NCI-H2081 treated with DMSO at 0.1 percent for 48 hours (cell line): ENCODE measurements at places on chromosomes 3 and 15.

DNA sequence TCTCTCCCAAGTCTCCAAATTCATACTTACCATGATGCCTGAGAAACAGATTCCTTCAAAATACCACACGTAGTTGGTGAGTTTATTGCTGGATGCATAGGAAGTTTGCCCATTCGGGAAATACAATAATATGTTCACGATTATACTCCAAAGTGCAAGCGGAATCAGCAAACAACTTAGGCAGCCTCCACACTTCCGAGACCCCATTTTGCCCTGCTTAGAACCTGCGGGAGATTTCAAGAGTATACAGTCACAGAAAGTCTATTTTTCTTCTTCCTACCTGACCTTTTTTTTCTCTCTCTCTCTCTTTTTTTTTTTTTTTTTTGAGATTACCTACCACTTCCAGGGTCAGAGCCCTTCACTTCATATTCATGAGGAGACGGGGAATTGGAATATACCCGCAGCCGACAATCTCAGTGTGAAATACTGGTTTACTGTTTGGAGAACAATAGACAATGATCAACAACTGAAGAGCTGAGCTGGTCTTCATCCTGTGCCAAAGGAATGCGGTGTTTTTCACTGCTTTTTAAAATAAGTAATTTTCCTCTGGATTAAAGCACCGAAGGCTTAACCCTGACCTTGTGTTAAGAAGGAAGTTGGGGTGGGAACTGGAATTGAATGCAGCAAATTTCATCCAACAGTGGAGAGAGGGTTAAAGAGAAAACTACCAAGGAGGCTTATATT lies at the start of gene TM4SF18:
Gene TM4SF18 (minus strand): TSS at position 461 of the 684 bp plus-strand sequence. CDS start 254 bp downstream, at position 207.
- no peak for DNase-seq

DNA sequence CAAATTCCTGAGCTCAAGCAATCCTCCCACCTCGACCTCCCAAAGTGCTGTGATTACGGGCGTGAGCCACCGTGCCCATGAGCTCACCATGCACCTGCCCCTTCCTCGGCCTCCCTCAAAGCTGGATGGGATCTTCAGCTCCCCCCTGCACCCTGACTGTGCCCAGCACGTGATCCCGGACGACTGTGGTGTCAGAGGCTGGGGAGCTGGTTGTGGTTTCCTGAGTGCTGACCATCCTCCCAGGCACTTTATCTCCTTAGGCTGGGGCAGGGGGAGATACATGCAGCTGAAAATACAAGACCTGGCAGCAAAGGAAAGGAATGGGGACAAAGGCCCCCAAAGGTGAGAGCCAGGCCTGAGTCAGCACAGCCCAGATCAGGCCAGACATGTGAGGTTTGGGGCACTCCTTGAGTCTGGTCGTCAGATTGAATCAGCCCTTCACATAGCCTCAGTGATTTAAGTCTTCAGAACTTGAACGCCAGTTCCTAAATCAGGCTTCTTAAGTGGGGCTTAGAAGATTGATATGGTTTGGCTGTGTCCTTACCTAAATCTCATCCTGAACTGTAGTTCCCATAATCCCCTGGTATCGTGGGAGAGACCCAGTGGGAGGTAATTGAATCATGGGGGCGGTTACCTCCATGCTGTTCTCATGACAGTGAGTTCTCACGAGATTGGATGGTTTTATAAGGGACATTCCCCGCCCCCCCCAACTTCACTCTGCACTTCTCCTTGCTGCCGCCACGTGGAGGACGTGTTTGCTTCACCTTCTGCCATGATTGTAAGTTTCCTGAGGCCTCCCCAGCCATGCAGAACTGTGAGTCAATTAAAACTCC lies 35.8 kb downstream of the PRKCD start:
- DNase-seq = no peak

- no peak for DNase-seq
Observed at GRCh38 chr15:75056036-75056435, 32.6 kb downstream of the PPCDC start.

DNA sequence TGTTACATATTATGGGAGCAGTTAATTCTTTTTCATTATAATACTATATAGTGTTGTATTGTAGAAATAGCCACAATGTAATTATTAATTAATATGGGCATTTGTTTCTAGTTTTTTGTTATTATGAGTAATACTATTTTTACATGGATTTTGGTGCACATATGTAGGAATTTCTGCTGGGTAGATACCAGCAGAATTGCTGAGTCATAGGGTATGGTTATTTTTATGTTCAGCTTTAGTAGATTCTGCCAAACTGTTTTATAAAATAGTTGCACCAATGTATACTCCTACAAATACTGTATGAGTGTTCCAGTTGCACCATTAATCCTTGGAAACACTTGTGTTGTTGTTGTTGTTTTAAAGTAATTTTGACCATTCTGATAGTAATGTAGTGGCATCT lies 91.5 kb downstream of the SH3GL3 start:
- DNase-seq = no peak

DNA sequence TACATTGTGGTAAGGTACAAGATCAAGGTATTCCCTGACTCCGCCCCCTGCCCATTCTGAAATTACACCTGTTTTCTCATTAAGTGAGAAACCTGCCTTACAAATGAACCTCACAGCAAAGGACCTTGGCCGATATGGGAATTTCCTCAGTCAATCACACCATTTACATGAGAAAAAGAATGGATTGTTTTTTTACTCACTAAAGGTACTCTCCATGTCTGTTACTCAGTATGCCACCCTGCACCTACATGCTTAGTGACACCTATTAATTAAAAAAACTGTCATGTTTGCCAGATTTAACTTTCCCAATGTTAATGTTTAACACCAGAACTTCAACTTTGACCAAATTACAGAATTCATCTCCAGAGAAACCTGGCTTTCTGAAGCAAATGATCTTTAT lies 62.0 kb downstream of the ESYT3 start:
- DNase-seq = no peak
